Aorta (tissue), 5 donors: ENCODE measurements at places on chromosomes 6 and 20. TPM values are rescaled to one million over a fixed set of nuclear protein-coding genes. Genes with fewer than 3 reads are reported as not detected.
A peak's percentile ranks its signal among the peaks of the same experiment; 100 is the strongest.

Gene FOXC1
- 134 TPM for total RNA-seq

Gene RNF217
- total RNA-seq = 52.6 TPM

Gene PTCHD4
- total RNA-seq = 1.5 TPM

- no peak for DNase-seq
Measured at GRCh38 chr6:20205722-20206161, 6.5 kb downstream of the MBOAT1 start.

- DNase-seq = peak; percentile 75
Measured at GRCh38 chr6:148177589-148178233, 164.9 kb upstream of the SASH1 start.

DNA sequence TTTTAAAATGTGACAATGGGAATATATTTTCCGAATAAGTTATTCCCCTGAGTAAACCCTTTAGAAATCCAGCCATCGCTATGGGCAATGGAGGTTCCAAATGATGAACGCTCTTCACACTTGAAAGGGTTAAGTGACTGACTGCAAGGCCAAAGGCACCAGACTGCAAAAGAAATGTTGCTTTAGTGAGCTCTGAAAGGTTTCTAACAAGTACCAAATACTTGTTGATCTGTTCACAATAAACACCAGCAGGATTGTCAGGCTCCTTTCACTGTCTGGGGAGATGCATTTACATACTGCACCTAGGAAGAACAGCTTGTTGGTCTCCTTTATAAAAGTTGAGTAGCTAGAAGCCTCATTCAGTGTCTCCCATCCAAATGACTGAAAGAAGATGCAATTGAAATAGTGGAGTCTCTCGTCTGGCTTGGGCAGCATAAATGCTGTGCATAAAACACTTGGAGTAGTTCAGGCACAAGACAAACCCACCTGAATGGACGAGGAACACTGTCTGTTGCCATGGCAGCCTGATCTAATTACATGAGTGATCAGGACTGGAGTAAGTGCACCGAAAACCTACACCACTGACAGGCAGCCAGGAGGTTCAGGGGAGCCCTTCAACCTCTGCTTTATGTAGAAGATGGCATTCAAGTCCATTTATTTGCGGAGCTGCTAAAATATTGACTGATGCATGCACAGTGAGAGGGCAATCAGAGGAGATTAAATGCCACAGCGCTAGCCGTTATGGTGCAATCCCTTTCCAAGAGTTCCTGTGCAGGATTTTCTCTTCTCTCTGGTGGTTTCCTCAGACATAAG lies 2.9 kb downstream of the ATXN1 start:
- no peak for DNase-seq

DNA sequence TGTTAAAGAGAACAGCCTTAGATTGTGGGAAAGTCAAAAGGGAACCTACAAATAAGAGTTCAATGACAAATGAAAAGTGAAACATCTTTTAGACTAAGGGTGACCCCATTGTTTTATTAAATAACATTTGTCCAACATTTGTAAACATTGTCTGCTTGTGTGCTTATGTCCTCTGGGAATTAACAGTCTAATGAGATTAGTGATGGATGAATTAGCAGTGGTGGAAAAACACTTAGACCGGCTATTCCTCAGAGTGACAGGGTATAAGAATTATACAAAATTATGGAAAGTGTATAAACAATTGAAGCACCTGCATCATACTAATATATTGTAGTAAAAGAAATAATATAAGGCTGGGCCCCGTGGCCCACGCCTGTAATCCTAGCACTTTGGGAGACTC lies 29.3 kb upstream of the HFE start:
- no peak for DNase-seq

- DNase-seq = no peak
Measured at GRCh38 chr6:110996691-110997090, 14.9 kb downstream of the RPF2 start.

DNA sequence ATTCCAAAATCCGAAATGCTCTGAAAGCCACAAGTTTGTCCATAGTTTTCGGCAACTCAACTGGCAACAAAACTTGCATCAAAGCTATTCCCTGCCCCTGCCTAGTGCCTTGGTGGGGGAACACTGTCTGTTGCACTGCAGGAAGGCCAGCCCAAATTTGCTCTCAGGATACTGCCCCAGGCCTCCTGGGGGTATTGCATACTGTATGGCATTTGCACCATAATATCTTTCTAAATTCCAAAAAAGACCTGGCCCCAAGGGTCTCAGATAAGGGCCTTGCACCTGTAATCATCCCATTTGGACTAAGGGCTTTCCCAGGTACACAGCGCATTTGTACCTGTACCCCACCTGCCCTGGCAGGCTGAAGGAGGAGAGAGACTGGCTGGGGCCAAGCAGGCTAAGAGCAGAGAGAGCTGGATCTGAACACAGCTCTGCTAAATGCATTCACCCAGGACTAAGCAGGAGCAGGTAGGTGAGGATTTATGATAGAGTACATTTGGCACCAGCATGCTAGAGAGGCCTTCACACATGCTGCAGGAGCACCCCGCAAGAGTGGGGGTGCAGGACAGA lies 4.0 kb upstream of the GRM4 start:
- peak; percentile 25 for DNase-seq
